Kidney tubule cell (primary cell): ENCODE measurements at places on chromosomes 12 and 14.

DNA sequence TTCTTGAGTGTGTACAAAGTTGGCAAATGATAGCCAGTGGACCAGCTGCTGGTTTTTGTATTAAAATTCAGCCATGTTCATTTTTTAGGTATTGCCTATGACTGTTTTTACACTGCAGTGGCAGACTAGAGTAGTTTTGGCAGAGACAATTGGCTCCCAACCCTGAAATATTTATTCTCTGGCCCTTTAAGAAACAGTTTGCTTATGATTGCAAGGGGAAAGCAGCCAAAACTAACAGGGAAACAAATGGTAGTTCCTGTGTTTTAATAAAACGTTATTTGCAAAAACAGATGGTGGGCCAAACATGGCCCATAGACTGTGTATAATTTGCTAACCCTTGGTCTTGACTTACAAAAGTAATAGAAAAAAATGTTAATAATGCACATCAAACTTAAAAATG, 110.2 kb downstream of the ALX1 start:
- DNase-seq: no peak

GRCh38 chr12:68560851-68561422, 49.8 kb upstream of the RAP1B start:
- DNase-seq: no peak

GRCh38 chr14:88834883-88835431, 10.5 kb downstream of the TTC8 start:
- peak; percentile 17 for DNase-seq

DNA sequence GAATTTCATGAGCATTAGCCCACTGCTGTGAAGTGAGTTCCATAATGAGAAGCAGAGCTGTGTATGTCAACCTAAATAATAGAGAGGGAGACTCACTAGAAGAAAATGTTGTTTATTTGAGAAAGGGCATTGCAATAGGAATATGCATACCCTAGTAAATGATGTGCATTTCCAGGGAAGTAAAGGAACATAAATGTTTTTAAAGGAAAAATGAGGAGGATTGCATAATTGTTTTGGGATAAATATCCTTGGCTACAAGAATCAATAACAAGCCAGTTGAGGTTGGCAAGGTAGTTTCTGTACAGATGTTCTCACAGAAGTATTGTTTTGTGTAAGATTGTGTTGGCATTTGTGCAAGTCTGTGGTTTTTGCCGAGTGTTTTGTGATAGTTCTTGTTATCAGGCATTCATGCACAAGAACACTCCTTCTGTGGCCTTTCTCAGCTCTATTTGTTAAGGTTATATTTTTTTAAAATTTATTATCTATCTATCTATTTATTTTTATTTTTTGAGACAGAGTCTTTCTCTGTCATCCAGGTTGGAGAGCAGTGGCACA, 47.1 kb downstream of the EMP1 start:
- DNase-seq: no peak

GRCh38 chr12:108054496-108054895, 74.6 kb upstream of the WSCD2 start:
- no peak for DNase-seq

- DNase-seq: no peak
Measured at GRCh38 chr12:94170690-94171594, 22.6 kb downstream of the PLXNC1 start.

- DNase-seq: no peak
Measured at GRCh38 chr12:78767264-78767981, 97.2 kb upstream of the SYT1 start.

GRCh38 chr14:105315941-105316576, 1.5 kb downstream of the PACS2 start:
- DNase-seq: peak; percentile 35

DNA sequence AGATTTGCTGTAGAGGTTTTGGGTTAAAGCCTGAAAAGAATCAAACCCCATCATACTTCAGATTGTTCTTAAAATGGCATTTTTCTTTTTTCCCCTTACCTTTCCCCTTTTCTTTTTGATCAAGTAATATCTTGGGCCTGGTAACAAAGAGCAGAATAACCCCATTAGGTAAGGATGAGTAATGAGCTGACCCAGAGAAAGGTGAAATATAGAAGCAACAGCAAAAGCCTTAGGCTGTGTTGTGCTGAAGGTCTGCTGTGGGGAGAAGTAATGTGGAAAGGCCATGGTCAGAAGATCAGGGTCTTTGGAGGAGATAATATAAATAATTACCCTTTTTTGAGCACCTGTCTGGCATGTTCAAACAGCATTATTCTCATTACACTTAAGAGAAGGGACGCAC, 42.3 kb downstream of the MIA2 start:
- DNase-seq: no peak

DNA sequence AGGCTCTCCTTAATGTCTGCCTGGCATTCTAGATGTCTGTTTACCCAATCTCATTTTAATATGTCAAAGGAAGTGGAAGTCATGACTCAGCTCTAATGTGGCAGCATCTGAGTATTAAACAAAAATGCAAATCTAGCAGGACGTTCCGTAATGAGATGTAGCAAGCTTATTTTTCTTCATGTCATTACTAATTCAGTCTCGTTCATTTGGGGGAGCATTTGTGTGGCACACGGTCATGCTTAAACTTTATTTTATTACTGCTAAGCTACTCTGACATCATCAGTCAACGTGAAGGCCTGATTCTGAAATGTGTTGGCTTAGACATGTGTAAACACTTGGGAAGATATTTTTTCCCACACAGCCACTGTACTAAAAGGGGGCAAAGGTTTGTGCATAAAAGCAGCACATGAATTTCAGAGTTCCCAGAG, 326.7 kb upstream of the TMPO start:
- DNase-seq: no peak

- no peak for DNase-seq
Measured at GRCh38 chr12:77678621-77679020, 152.1 kb upstream of the NAV3 start.

DNA sequence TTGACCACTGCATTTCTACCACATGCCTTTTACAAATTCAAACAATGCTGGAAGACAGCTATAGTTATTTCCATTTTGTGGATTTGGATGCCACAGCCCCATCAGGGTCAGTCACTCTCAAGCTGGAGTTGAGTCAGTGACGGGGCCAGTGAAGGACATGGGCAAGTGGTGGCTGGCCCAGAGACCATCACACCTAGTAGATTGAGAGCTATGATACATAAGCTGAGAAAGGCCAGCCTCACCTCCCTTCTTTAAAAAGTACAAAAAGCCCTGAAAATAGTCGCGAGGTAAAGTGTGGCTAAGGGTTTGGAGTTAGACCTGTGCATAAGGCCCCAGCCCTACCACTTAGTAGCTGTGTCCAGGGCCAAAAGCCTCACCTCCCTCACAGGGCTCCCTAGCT, 4.1 kb downstream of the KCTD10 start:
- no peak for DNase-seq

- DNase-seq: no peak
Measured at GRCh38 chr12:52759695-52760094, 17.4 kb downstream of the KRT76 start.

GRCh38 chr12:3089588-3089987, 12.4 kb downstream of the TSPAN9 start:
- no peak for DNase-seq

DNA sequence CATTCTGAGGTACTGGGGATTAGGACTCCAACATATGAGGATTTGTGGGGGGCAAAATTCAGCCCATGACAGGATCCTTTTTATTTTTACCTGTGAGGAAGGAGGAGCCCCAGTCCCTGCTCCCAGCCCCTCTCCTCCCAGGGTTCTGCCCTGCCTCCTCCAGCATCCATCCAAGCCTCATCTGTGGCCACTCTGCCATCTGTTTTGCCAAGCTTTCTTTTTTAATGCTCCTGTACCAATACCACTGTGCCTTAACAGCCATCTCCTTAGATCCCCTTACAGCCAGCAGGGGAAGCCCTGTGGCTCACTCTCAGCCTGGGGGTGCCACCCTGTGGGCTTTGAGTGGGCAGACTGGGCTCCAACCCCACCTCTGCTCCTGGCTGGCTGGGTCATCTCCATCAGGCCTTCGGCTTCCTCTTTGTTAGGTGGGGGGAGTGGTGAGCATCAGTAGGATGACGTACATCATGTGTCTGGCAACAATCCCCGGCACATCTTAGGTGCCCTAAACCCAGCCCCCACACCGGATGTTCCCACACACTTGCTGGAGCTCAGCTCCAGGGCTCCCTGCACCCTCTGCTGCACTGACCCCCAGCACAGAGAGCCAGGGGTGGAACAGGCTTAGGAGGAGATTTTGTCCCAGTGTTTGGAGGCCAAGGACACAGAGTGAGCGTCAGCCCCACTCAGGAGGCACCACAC, 40.2 kb downstream of the CYP46A1 start:
- no peak for DNase-seq

GRCh38 chr12:113158439-113159203, 9.1 kb downstream of the CFAP73 start:
- no peak for DNase-seq

GRCh38 chr14:63710497-63710896, 17.4 kb downstream of the SGPP1 start:
- DNase-seq: no peak

DNA sequence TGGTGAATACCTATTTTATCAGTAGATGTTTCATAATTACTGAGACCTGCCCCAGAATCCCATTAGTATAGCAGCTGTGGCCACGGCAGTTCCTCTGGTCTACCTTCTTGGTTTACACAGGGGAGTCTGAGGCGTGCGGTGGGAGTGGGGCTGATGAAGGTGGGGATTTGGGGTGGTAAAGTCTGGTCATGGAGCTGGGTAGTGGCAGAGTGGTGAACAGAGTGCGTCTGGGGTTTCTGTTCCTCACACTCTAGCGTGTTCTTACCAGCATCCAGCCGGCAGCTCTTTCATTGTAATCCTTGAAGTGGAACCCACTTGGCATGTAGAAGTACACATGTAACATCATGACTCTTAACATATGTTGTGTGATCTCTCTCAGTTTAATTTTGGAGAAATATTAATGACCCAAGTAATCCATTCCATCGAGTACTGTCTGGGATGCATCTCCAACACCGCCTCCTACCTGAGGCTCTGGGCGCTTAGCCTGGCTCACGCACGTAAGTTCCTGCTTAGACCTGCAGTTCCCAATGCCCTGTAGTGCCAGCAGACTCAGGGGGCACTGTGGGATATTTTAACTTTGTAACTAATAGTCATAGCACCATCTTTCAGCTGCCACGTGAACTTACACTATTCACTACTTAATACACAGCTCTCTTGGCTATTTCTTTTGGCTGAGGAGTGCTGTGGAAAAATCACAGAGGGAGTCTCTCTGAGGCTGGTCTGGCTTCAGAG, 7.9 kb upstream of the DNAH10 start:
- no peak for DNase-seq

DNA sequence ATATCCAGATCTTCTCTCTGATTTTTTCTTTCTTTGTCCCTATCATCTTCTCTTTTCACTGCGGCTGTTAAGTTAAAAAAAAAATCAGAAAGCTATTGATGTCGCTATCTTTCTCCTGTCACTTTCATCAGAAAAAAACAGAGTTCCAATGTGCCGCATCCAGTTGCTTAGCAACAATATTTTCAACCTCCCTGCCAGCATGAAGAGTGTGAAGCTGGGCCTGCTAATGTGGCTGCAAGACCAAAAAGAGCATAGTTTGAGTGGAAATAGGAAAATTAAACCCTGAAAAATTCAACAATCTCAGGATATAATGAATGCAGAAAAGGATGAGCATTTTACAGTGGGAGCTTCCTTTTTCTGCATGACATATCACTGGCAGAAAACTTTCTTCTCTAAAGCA, 1025.4 kb upstream of the LRFN5 start:
- no peak for DNase-seq

- DNase-seq: peak; percentile 27
Measured at GRCh38 chr14:61602733-61603077, 92.6 kb upstream of the HIF1A start.

DNA sequence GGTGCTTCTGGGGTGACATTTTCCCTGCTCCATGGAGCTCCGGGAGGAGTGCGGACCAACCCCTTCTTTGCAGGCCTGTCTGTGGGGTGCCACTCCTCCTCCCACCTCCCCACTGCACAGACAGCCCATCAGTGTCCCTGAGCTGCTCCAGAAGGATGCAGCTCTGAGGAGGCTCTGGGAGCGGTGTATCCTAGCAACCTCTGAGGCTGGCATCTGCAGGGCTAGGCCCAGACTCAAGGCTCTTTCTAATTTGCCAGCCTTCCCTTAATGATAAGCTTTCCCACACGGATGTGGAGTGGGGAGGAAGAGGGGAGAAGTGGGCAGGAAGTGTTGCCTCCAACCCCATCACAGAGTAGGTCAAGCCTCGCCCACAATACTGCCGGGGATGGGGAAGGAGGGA, 59.7 kb downstream of the CALM1 start:
- no peak for DNase-seq

DNA sequence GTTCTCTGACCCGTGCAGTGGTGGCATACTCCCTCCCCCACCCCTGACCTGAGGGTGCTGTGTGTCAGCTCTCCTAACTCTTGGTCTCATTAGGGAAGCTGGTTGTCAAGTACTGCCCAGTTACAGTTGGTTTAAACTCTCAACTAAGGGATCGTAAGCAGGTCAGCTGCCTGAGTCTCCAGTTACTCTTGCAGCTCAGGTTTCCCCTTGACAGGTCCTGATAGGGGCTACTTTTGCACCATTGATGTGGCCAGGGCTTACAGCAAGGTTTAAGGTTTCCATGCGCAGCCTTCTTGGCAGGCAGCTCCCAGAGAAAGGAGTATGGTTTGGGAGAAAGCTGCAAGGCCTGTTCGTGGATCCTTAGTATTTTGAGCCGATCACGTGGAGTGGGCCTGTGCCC, 74.5 kb downstream of the ETV6 start:
- DNase-seq: no peak

DNA sequence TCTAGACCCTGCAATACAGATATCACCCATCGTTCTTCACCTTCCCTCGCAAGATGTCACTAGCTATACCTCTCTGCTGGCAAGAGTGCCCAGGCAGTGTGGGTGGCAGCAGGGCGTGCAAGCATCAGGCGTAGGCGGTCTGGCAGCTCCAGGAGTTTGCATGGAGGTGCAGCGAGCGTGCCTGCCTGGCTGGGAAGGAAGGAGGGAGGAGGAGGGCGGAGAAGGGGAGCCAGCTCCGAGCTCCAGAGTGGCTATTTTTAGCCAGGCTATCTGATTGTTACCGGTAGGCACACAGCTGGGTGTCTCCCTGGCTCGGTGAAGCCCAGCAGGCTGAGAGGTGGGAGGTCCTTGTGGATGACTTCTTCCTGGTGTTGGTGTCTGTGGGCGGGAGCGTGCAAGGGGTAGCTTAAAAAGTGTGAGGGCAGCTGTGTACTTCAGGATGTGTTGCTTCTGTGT, 6.2 kb downstream of the FOXJ2 start:
- peak; percentile 80 for DNase-seq

DNA sequence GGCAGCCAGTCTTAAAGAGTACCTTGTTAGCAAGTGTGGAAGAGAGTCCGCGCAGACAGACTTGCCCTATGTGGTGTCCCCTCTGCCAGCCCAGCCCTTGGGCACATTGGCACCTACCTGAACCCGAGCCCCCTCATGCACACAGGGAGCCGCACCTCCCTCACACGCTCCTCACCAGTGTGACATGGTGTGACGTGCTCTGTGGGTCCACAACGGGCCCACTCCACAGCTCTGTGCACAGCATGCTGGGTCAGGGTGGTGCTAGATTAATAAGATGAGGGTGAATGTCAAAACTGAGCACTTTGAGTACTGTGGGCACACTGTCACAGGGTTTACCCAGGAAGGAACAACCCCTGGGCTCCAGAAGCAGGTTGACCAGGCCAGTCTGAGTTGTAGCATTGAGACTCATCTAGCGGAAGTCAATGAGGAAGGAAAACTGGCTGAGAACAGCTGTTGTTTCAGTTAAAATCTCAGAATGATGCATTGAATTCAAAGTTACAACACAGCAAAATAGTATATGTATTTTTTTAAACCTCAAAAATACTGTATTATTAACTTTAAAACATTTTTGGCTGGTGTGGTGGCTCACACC, 53.4 kb upstream of the AMN start:
- DNase-seq: no peak

- no peak for DNase-seq
Measured at GRCh38 chr12:10075451-10075850, 23.3 kb downstream of the CLEC1A start.
